ENCODE measurements at places on chromosomes 3 and 15.

DNA sequence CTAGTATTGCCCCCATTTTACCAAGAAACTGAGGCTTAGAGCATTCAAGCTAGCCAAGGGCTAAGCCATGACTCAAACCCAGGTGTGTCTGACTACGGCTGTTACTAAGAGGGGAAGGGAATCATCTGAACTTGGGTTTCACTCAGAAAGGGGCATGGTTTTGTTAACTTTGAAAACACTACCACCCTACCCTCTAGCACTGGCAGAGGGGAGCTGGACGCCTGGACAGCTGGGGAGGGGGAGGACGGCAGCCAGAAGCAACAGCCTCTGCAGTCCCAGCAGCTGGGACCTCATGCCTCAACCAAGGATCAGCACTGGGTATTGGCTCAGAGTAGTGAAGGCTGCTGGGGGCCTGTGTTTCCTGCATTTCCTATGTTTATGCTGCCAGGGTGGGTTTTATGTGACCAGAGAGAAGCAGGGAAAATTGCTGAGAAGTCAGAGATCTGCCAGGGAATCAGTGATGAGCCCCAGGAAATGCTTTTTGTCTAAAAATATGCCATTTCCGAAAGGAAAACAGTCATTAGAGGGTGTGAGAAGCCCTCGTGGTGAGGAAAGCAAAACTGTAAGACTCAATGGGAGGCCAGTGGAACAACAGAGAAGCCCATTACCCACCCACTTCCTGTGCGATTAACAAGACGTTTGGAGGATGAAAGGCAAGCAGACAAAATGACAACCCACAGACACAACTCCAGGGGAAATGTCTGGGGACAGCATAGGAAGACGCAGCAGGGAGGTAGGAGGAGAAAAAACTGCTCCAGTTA lies 41.2 kb downstream of the LIPC start:
- DNase-seq = peak; percentile 61

GRCh38 chr3:13217736-13218540 lies 144.7 kb upstream of the IQSEC1 start:
- DNase-seq = peak; percentile 18

DNA sequence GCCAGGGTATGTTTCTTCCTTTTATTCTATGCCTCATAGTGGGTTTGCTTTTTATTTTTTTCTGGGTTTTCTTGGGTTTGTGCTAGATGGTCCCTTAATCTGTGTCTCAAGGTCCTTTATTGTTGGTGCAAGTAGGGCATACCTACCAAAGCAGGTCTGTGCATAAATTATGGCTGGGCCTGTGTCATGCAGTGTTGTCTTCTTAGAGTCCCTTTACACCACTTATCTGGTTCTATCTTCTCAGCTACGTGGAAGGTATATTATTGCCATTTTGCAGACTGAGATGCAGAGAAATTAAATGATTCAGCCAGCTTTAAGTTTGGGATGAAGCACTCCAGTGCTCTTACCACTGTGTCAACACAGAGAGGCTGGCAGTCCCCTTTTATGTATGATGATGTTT lies 293.5 kb upstream of the SOX2 start:
- DNase-seq = no peak

- DNase-seq = no peak
These were observed 330.8 kb upstream of the PDZRN3 start for GRCh38 chr3:73955494-73956070.

DNA sequence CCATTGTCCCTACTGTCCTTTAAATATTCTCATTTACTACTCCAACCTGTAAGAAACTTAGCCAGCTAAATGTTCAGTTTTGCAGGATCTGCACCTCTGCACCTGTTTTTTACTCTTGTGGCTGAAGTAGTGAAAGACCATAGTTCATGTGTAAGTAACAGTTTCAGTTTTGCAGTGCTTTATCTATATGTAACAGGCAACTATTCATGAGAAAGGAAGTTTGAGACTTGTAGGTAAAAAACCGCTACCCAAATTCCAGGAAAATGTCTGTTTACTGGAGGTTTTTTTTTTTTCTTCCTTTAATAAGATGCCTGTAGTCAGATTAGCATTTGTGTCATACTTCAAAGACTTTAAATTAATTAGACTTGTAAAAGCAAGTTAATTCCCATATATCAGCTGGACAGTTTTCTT lies 25.4 kb upstream of the MBNL1 start:
- DNase-seq = peak; percentile 83

DNA sequence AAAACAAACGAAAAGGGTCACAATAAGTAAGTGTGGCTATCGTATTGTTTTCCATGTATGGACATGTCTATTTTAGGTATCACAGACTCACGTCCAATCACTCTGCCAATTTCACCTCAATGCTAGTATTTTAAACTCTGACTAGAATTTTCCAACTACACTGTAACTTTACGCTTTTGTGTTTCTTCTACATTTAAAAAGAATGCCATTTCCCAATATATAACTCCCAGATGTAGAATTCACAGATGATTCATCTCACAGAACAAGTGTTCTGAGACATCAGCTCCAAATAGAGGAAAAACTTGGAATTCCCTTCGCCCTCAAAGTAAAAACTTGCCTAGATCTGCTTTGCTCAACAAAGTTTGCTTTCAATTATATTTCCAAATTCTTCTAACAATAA lies 14.2 kb downstream of the LRIG1 start:
- no peak for DNase-seq

- no peak for DNase-seq
These were observed 38.9 kb downstream of the PSMD6 start for GRCh38 chr3:63984391-63984790.

GRCh38 chr15:44719293-44719999 lies 8.1 kb downstream of the B2M start:
- peak; percentile 87 for DNase-seq

- DNase-seq = peak; percentile 27
These were observed 54.2 kb downstream of the MAP4 start for GRCh38 chr3:47961815-47962606.

GRCh38 chr3:195932418-195933043 lies 24.2 kb upstream of the TNK2 start:
- no peak for DNase-seq

DNA sequence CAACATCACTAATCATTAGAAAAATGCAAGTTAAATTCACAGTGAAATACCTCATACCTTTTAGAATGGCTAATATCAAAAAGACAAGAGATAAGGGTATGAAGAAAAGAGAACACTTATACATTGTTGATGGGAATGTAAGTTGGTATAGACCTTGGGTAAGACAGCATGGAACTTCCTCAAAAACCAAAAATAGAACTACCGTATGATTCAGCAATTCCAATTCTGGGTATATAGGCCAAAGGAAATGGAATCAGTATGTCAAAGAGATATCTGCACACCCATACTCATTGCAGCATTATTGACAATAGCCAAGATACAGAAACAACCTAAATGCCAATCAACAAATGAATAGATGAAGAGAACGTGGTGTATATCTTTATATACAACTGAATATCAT lies 166.8 kb upstream of the LRRN1 start:
- DNase-seq = no peak

- no peak for DNase-seq
These were observed 844.7 kb downstream of the DIPK2A start for GRCh38 chr3:144816323-144816722.

DNA sequence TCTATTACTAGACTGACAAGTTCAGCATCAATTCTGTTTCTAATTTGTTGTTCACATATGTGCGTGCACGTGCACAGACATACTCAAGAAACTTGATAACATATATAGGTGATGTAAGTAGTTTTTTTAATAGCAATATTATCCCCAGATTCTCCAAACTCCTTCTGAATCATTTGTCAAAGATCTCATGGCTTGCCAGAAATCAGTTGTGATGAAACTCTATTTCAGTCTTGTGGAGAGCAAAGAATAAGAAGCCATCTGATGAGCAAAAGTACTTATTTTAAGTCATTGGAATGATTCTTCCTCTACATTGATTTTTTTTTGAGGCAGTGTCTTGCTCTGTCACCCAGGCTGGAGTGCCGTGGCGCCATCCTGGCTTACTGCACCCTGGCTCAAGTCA lies 167.0 kb upstream of the TBL1XR1 start:
- no peak for DNase-seq

DNA sequence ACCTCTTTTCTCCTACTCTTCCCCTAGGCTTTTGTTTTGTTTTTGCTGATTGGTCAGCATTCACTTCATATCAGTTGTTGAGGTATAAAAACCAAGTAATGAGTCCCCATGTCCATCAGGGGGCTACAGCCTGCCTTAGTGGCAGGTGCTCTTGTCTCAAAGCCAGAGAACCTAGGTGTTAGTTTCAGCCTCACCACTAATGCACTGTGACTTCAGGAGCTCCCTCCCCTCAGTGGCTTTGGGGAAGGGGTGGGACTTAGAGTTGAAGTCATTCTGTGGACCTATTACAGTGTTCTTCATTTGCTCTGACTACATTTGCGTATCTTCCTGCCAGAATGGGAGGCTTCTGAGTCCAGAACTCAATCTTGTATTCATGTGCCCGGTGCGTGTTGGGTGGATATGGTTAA lies 41.6 kb downstream of the NR2C2 start:
- DNase-seq = peak; percentile 63

GRCh38 chr3:105613120-105613519 lies 246.4 kb downstream of the ALCAM start:
- DNase-seq = no peak

DNA sequence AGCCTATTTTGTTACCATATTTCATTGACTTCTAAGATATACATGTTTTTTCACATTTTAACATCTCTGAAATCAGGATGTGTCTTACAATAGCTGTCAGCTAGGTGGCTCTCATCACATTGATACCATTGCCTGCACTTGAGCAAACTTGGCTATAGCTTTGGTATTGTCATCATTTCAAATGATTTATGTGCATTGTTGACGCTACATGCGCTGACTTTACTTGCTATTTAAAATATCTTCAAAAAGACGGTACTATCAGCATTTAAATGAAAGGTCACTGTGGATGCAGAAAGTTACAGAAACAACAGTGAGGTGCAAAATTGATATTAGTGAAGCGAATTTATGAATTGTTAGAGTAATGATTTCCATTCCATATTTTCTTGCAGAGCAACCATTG lies 54.0 kb upstream of the ABHD2 start:
- no peak for DNase-seq

DNA sequence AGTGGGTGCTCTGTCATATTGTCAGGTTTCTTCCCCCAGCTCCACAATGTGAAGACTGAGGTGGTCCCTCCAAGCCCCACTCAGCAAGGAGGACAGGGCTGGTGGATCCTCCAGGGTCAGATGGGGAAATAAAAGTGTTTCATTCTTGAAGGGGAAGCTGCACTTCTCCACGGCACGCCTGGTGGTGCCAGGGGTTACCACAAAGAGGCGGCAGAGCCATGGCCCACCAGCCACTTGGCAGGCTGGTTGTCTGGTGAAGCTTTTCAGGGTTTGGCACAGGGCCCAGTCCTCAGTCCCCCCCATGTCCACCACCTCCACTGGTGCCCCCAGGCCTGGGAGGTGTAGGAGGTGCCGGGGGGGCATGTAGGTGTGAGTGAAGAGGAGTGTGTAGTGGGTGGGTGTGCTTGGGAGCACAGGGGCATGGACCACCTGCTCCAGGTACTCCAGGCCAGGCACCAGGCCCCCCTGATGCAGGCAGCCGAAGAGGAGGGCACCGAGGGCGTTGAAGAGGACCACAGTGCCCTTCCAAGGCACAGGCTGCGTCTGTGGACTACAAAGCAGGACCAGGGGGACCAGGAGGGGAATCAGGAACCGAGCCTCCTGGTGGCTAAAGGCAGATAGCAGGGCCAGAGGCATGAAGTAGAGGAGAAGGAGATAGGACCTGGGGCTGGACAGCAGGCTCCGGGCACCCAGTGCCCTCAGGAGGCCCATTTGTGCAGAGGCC lies 5.0 kb upstream of the NCBP2 start:
- DNase-seq = no peak
